Tibial nerve (tissue), 4 donors: ENCODE measurements at places on chromosomes 11 and 22.
A peak's percentile ranks its signal among the peaks of the same experiment; 100 is the strongest.

GRCh38 chr11:40314327-40314726, 1145.1 kb downstream of the LRRC4C start:
- DNase-seq, result no peak

DNA sequence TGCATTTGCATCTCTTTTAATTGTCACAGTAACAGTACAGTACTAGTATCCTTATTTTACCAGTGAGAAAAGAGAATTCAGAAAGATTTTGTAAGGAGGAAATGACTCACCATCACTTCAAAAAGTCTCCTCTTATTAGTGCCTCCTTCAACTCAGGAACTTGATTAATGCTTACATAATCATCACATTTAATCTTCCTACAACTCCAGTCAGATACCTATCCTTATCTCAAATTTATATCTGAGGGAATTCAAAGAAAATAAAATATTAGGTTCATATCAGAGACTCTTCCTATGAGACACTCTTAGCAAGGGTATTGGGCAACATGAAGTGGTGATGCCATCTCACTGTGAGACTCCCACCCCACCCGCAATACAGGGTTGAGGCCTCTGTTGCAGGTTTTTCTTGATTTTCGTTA, 26.1 kb upstream of the CTSC start:
- no peak for DNase-seq

- no peak for DNase-seq
Observed at GRCh38 chr11:30049214-30049613, 32.4 kb upstream of the KCNA4 start.

GRCh38 chr11:75639762-75640181, 29.1 kb downstream of the MAP6 start:
- DNase-seq, result peak; percentile 30

DNA sequence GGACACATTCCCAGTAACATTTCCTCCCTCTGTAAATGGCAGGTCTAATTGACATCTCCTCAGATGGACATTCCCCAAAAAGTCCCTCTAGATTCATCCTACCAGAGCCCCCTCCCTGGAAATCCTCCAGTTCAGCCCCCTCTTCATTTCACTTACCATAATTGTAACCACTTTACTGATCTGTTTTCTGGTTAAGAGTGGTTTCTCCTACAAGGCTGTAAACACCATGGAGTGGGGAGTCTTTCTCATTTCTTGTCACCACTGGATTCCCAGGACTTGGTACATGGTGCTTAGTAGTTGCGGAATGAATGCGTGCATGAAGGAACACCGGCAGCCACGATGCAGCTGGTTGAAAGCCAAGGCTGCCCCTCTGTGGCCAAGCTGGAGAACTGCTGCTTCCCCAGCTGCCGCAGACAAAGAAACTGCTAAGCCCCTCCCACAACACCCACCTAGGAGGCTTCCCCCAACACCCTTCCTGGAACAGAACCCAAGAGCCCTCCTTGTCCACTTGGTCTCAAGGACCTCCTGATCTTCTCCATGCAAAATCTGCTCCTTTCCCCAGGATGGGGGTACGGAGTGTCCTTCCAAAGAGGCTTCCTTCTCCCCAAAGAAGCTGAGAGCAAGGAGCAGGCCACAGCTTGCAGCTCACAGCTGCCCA, 18.6 kb upstream of the SCARF2 start:
- DNase-seq, result peak; percentile 44
